ENCODE measurements at places on chromosomes 2 and 18.

- DNase-seq: no peak
Observed at GRCh38 chr2:105697781-105698449, 46.8 kb upstream of the NCK2 start.

DNA sequence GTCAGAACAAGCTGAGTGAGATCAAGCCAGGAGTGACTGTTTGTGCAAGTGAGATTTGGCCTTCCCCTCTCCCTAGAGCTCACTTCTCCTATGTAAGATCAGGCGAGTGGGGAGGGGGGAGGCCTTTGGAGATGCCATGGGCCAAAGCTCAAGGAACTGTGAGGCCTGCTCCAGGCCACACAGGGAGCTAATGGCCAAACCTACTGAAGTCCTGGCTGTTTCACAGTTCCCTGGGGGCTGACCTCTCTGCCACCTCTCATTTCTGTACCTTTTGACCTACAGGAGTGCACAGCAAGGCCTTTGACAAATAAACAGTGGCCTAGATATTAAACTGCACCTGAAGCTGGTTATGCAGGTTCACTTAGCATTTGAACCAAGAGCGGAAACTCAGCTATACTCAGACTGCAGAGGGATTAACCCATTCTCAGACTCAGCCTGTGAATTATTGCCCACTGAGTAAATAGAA lies 235.0 kb upstream of the NT5C1B start:
- DNase-seq: no peak

DNA sequence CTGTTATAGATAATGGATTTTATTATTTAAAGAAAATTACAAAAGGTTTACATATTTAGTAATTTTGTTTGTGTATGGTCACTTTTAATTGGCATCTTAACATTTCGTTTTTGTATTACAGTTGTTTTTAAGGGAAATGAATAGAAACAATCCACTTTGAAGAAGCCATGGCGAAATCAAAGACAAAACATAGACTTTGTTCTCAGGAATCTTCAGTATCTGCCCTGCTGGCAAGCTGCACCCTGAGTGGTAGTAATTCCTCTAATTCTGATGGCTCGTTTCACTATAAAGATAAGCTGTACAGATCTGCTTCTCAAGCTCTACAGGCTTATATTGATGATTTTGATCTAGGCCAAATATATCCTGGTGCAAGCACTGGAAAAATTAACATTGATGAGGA lies 2.7 kb downstream of the C18orf54 start:
- DNase-seq: no peak

DNA sequence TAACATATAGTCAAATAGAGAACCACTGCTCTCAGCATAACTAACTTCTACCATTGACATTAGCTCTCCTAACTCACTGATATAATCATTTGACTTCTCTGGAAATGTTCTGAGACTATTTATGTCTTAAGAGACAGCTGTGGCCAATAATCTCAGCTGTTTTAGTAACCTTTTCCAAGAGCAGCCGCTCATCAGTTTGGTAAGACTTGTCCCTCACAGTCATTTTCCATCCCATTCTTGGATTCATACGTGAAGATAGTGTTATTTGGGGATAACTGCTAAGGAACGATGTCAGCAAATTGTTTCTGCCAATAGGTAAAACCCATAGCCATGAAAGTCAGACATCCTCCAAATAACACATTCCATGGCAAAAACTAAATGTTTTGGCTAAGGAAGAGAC lies 127.8 kb downstream of the LNPK start:
- no peak for DNase-seq

DNA sequence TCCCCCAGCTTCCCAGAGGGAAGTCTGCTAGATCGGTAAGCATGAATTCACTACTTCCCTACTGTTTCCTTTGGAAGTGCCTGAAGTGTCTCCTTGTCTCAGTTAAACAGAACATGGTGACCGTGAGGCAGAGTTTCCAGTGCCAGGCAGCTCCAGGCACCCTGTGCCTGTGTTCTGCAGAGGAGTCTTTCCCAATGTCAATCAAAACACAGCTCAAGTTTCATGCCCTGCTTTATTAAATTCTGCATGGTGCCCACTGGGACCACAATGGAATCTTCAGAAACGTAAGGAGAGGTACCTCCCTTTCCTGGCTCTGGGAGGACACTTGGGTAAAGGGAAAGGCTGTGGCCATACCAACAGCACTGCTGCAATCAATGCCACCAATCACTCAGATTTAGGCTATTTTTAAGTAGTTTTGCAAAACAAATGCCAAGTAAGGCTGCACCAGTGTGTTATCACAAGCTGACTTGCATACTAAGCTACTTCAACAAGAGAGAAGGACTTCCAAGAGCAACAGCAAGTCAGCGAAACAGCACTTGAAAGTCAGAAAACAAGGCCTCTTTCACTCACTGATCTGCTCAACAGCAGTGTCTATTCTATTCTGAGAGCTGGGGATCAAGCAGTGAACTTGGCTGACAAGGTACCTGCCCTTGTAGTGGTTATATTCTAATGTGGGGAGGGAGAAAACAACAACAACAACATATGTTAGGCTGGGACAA lies 14.9 kb downstream of the LPIN2 start:
- no peak for DNase-seq

- DNase-seq: no peak
Observed at GRCh38 chr2:54402350-54402749, 53.8 kb upstream of the SPTBN1 start.

DNA sequence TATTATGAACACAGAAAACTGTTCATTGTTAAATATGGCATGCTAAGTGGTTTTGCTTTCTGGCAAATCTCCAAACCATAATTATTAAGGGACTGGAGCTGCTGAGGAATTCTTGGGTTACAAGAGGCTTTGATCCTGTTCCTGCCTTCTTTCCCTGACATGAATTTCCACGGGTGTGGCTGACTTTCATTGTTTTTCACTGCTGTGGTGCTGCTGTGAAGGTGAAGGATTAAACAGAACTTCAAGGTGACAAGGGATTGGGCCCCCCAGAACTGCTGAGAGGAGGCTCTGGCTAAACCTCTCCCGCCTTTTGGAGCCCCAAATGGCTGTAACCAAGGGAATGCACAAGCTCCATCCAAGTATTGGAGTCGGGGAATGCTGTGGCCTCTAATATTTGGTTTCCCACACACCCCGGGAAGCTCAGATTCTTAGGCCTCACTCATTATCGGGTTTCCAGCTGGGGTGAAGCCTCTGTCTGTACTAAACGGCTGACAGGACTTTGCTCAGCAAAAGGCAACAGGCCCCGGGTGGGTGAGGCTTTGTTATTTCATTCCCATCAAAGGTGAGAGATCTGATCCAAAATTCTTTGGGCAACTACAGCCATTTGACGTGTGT lies 29.0 kb upstream of the ZFP36L2 start:
- no peak for DNase-seq

- DNase-seq: no peak
Observed at GRCh38 chr18:23479829-23480505, 23.3 kb upstream of the RMC1 start.

GRCh38 chr18:64180617-64181016 lies 31.7 kb upstream of the LINC00305 start:
- no peak for DNase-seq

DNA sequence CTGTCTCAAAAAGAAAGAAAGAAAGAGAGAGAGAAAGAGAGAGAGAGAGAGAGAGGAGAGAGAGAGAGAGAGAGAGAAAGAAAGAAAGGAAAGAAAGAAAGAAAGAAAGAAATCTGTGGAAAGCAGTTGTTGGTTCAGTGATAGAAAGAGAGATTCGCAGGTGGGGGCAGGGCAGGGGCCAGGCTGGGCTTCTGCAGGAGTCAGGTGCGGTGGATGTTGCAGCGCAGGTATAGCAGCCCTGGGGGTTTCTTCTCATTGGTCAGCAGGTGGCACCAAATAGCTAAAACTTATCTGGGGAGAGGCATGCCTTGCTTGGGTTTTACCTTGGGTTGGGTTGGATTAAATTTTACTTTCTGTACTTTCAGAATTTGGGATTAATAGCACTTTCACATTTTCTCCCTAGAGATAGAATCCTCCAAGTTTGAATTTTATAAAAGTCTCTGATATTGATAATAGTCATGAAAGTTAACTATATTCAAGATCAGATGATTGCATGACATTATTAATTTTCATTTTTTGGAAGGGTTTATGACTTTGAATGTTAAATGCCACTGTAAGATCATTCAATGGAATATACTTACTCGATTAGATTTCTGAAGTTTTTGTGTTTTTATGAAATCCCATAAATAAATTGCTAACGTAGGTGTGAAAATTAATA lies 66.6 kb downstream of the SPTBN1 start:
- DNase-seq: peak; percentile 23

DNA sequence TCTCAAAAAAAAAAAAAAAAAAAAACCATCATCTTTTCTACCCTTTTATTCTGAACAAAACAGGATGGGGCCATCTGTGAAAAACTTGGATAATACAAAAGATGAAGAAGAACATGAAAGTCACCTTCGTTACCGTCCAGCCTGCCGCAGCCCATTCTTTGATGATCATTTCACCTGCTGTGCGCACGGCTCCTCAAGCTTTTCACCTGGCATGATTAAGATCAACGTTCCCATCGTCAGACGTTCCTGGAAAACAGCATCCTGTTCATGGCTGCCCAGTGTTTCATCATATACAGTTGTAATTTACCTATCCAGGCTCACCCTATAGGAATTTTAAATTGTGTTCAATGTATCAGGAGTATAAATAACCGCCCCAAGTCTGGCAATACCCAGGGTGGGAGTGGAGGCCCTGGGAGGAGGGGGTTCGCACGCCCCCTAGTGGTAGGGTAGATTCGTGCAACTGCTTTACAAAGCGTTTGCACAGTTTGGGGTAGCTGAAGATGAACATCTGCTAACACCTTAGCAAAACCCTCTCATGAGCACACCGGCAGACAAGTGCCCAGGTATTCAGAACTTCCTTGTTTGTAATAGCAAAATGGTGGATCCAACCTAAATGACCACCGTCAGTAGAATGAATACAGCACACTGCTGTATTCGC lies 49.0 kb upstream of the GLI2 start:
- DNase-seq: no peak

- no peak for DNase-seq
Observed at GRCh38 chr18:13067124-13067523, 76.0 kb downstream of the CEP192 start.

GRCh38 chr2:65749545-65749944 lies 317.1 kb upstream of the SPRED2 start:
- DNase-seq: no peak

- no peak for DNase-seq
Observed at GRCh38 chr2:228086561-228086960, 94.9 kb downstream of the SPHKAP start.

GRCh38 chr2:113937501-113937900 lies 47.6 kb downstream of the ACTR3 start:
- no peak for DNase-seq

All from stimulated activated CD4-positive, alpha-beta T cell treated with anti-CD3 and anti-CD28 coated beads, Interleukin-15, amount 100 ng/mL, for 1 hour (primary cell).